ENCODE measurements at places on chromosomes 12 and 14.

GRCh38 chr14:98951031-98951430, 321.0 kb downstream of the BCL11B start:
- DNase-seq, result peak; percentile 54

DNA sequence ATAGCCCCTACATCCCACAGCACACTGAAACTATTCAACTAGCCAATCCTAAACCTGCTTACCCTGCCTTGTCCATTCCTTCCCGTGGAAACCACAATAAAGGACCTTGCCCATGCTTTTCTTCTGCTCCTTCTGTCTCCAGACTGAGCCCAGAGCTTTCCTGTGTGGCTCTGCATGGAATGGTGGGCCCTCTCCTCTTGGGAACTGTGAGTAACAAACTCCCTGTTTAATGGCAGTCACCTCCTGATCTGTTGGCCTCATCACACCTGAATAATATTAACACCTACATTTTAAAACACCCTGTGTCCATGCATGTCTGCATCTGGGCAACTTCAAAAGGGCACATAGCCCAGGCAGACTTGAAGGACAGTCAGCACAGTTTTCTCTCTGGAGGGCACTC, 12.4 kb downstream of the LGR5 start:
- no peak for DNase-seq

GRCh38 chr14:101721111-101721510, 40.4 kb upstream of the PPP2R5C start:
- no peak for DNase-seq

DNA sequence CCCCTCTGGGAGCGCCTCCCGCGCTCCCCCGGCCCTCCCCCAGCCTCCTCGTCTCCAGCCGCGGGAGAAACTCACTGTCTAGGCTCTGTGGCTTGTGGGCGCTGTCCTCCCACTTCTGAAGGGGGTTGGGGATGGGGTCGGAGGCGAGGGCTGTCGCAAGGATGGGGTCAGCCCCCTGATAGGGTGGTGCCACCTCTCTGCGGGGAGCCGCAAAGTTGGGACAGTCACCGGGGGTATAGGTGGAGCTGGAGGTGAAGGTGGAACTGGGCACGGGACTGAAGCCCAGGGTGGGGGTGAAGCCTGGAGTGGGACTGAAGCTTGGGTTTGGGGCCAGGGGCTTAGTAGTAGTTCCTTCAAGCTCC, 12.2 kb downstream of the TNFRSF1A start:
- no peak for DNase-seq

GRCh38 chr14:38420048-38420447, 164.2 kb upstream of the CLEC14A start:
- DNase-seq, result no peak

- no peak for DNase-seq
Observed at GRCh38 chr14:93089521-93090269, 26.0 kb downstream of the ITPK1 start.

DNA sequence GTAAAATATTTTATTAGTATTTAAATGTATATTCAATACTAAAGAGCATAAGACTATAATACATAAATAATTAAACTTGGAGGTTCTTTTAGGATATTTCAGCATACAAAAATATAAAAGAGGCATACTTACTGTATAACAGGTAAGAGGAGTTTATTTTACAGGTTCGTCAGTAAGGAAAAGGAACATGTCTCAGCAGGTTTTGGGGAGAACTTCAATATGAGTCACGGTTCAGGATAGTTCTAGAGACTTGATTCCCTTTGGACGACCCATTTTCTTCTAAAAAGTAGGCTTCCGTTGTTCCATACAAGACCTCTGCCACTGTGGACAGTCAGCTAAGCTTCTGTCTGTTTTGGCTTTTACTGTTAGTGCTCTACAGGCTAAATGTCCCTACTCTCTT, 181.1 kb downstream of the ALX1 start:
- no peak for DNase-seq

- no peak for DNase-seq
Observed at GRCh38 chr12:86670986-86671385, 414.8 kb upstream of the MGAT4C start.

DNA sequence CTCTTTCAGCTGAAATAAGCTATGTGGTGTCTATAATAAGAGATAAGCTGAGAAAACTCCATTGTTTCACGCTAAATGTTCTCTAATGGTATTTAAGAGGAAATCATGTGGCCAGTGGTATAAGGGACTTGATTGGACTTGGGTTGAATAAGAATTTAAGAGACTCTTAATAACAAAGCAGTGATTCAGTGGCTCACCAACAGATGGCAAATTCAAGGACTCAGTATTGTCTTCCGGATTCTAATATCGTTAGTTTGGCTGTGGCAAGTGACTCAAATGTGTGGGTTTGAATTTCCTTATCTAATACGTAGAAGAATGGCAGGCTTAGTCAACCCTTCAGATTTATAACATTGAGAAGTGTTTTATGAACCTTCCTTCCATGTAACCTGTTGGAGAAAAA, 49.1 kb upstream of the KCNH3 start:
- DNase-seq, result no peak

- no peak for DNase-seq
Observed at GRCh38 chr14:72830356-72830755, 63.5 kb downstream of the DPF3 start.

DNA sequence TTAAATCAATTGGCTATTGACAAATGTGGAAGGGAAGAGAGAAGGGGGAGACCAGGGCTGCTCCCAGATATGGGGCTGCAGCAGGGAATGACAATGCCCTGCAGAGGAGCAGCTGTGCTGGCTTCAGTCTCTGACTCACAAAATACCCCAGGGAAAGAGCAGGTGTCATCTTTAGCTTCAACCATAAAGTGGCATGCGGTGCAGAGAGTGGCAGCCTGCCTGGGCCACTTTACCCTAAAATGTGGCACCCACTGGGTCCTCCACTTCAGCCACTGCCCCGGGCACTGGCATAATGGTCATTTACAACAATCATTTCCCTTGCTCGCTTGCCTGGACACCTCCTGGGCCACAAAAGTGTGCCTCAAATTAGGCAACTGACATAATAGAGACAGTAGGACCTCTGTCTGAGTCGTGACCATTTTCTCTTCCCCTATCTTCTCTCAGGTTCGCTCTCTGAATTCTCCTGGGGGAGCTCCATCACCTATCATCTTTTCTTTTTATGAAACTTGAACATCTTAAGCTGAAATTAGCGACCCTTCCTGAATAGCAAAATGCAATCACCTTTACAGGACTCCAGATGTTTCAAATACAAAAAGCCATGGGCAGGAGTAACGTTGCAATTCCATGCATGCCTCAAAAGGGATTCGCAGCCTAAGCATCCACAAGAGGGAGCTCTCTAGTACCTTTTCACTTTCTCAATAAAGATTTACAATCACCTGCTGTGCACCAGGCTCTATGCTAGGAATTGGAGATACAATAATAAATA, 179.9 kb upstream of the ATF7IP start:
- peak; percentile 43 for DNase-seq

DNA sequence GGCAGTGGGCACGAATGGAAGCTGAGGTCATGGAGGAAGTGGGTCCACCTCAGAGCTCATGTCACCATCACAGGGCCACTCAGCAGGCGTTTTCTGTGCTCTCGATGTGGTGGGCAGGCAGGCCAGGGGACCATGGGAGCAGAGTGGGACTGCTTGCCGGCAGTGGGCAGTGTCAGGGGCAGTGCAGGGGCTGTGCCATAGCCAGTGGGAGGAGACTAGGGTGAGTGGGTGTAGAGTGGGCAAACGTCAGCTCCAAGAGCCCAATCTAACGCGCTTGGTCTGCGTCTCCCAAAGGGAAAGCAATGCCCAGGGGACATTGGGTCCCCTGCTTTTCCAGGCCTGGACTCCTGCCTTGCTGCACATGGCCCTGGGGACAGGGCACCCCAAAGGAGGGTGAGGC, 58.3 kb downstream of the SLC6A12 start:
- DNase-seq, result no peak

- DNase-seq, result no peak
Observed at GRCh38 chr12:6342140-6342889, 439 bp upstream of the TNFRSF1A start.

- no peak for DNase-seq
Observed at GRCh38 chr14:97832776-97833175, 1035.6 kb downstream of the VRK1 start.

DNA sequence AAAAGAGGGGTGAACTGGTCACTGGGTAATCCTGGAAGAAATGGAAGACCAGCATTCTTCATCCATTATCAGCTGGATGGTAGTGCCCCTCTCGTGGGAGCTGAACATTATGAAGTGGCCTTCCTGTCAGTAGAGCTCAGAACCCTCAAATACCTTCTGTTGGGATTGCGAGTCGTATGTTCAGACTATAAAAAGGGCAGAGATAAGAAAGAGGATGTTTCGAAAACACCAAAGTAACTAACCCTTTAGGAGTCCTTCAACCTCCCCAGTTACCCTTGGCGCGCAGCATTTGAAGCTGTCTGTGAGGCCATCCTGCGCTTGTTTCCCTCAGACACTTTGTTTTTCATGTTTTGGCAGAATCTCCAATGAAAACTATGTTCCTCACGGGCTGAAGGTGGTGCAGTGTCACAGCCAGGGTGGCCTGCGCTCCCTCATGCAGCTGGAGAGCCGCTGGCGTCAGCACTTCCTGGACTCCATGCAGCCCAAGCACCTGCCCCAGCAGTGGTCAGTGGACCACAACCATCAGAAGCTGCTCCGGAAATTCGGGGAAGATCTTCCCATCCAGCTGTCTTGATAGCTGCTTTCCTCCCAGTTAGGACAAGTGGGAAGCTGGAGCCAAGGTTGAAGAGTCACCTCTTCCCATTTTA, 19.3 kb upstream of the GALNT16 start:
- DNase-seq, result no peak

DNA sequence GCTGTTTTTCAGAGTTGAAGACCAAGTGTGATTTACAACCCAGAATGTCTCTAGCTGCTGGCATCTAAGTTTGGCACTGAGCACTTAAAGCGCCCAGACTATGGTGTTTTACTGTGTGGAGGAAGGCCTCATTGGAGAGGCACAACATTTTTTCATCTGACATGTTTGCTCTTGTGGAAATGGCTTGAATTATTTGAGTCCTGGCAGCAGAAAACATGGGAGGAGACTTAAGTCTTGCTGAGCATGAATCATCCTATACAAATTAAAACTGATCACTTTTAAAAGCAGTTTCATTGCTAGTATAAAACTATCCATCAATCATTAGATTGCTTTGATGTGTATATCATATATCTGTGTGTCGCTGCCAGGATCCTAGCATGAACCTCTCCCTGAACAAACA, 85.9 kb upstream of the REP15 start:
- no peak for DNase-seq

DNA sequence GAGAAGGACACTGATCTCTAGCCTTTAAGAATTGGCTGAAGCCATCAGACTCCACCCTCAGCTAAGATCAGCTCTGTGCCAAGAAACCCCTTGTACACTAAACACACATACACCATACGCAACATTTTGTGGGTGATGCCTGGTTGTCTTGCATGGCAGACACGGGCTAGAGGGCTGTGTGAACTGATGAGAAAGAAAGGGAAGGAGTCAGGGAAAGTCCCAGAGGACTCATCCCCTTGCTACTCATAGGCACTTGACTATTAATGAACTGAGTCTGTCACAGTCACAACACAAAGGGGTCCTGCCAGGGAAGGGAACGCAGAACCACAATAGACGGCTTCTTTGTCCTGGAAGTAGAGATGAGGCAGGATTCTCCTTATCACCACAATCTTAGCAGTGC, 80.8 kb downstream of the EMP1 start:
- DNase-seq, result no peak

DNA sequence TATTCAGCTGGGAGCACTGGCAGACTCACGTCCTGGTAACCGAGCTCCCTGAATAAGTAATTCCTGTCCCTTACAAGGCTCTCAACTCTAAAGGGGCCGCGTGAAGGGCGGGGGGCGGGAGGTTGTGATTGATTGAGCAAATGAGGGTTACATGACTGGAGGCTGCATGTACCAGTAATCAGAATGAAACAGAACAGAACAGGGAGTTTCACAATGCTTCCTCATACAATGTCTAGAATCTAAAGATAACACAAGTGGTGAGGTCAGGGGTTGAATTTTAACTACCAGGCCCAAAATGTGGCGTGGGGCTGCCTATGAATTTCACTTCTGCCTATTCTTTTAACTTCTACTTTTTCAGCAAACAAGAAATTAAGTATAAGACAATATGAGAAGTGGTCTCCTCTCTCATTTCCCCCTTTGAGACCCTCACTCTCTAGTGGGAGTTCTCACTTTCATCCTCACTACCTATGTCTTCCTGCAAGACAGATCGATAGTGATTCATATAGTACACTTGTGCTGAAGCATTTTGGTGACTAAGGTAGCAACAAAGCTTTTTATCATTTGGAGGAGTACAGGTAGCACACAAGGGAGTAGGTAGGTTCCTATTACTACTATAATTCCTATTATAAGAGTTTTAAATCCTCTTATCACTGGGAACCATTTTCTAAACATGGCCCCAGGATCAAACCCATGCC, 239.8 kb downstream of the KTN1 start:
- no peak for DNase-seq

DNA sequence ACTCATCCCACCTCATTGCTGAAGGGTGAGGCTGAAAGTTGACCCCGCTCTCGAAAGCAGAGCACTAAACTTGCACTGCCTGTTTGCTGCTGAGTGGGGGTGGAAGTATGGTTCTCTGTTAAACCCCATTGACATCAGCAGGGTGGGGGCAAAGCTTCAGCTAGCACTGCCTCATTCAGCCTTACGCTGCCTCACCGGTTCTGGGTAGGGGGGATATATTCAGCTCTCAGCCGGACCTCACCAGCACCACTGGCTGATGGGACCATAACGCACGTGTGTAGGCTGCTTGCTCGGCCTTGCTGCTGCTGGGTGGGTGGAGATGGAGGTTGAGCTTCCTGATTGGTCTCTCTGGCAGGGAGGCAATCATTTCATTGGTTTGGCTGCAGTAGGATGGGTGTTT, 265.7 kb upstream of the RTL1 start:
- DNase-seq, result no peak
